A549 treated with RU486 at 1 μM for 4 hours (cell line): ENCODE measurements at places on chromosomes 12 and 14. TPM values are rescaled to one million over a fixed set of nuclear protein-coding genes. Genes with fewer than 3 reads are reported as not detected.

Gene RIN3
- 19.6 to 27.4 TPM (median 25.9 TPM) in 5 replicates for total RNA-seq

Gene XRCC3
- 29.6 to 32.8 TPM (median 31.6 TPM) in 5 replicates for total RNA-seq

Gene ADAM21
- total RNA-seq = 0.07 TPM in 1 of 5 replicates, not detected in the others

Gene KICS2
- 6.9 to 8.6 TPM (median 8.4 TPM) in 5 replicates for total RNA-seq

Gene SCN8A
- total RNA-seq = 0.89 to 2.3 TPM (median 1.8 TPM) in 5 replicates

Gene PTPN21
- total RNA-seq = 6.0 to 9.1 TPM (median 8.0 TPM) in 5 replicates

Gene LTBP2
- 8.0 to 14.0 TPM (median 10.1 TPM) in 5 replicates for total RNA-seq

Gene PRB2
- not detected in 5 replicates for total RNA-seq

Gene NYNRIN
- total RNA-seq = 0.16 to 0.78 TPM (median 0.18 TPM) in 5 replicates

Gene FERMT2
- total RNA-seq = 24.6 to 44.4 TPM (median 38.4 TPM) in 5 replicates

Gene CTSG
- total RNA-seq = not detected in 5 replicates

Gene ASB2
- total RNA-seq = 1.4 to 3.7 TPM (median 2.1 TPM) in 5 replicates

Gene PRICKLE1
- 0.73 to 0.97 TPM (median 0.81 TPM) in 5 replicates for total RNA-seq

Gene ZFHX2
- total RNA-seq = 0.88 to 2.1 TPM (median 1.2 TPM) in 5 replicates

Gene TSPAN19
- 0.18 TPM in 1 of 5 replicates, not detected in the others for total RNA-seq

Gene DHRS2
- total RNA-seq = 5.7 to 10.2 TPM (median 7.7 TPM) in 5 replicates

Gene TNFAIP2
- total RNA-seq = 298 to 395 TPM (median 349 TPM) in 5 replicates

Gene TUBA1C
- 1,723 to 2,076 TPM (median 1,814 TPM) in 5 replicates for total RNA-seq

Gene LRIG3
- 5.1 to 7.2 TPM (median 6.0 TPM) in 5 replicates for total RNA-seq

Gene CLSTN3
- total RNA-seq = 11.3 to 15.3 TPM (median 14.5 TPM) in 5 replicates

Gene PLA2G1B
- total RNA-seq = not detected in 5 replicates

Gene SAMD15
- 1.4 to 3.3 TPM (median 2.1 TPM) in 5 replicates for total RNA-seq

Gene OVCH1
- not detected in 5 replicates for total RNA-seq

Gene TAS2R19
- 0.16 TPM in 1 of 5 replicates, not detected in the others for total RNA-seq

Gene KIF21A
- total RNA-seq = 11.5 to 22.2 TPM (median 20.7 TPM) in 5 replicates

Gene SVOP
- not detected in 5 replicates for total RNA-seq

Gene HOXC12
- total RNA-seq = not detected in 5 replicates

Gene ZNF605
- total RNA-seq = 2.3 to 3.3 TPM (median 2.9 TPM) in 5 replicates

Gene ANP32D
- not detected in 5 replicates for total RNA-seq

Gene SLC25A21
- 0.53 to 0.90 TPM (median 0.58 TPM) in 5 replicates for total RNA-seq
